ENCODE measurements at places on chromosomes 3 and 15. TPM values are rescaled to one million over a fixed set of nuclear protein-coding genes. Genes with fewer than 3 reads are reported as not detected.
A peak's percentile ranks its signal among the peaks of the same experiment; 100 is the strongest.

DNA sequence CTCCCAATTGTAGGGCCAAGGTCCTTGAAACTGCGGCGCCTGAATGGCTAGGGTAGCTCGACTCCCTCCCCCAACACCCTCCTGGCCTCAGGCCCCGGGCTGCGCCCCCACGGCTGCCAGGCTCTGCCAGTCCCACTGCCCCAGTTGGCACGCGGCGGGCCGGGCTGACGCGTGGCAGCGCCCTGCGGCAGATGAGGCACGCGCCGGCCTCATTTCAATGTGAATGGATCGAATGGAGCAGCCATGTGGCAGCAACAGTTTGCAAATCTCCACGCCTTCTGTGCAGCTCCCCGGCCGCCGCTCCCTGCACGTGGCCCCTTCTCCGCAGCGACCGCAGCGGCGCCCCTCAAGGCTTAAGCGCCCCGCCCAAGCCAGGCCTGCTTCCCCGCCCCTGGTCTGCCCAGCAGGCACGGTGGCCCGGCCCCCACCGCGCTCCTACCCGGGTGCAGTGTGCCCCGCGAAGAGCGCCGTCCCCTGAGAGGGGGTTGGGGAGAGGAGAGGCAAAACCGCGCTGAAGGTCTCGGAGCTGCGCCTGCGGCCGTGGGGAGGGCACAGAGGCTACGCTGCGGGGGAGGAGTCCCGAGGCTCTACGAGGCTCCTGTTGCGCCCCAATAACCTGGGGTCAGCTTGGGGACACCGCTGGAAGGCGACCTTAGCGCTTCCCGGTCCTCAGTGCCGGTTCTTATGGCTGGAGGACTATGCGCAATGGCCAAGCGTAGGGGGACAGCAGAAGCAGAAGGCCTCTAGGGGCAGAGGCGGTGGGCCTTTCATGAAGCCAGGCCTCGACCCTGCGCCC is 3.1 kb upstream of the DLL4 start:
- no peak for DNase-seq

GRCh38 chr3:149529099-149529498 is 54.6 kb downstream of the TM4SF4 start:
- DNase-seq: no peak

The TMEM108 gene
- total RNA-seq: 0.84 TPM

- DNase-seq: no peak
These were observed 96.9 kb downstream of the LINGO1 start for GRCh38 chr15:77535845-77536244.

DNA sequence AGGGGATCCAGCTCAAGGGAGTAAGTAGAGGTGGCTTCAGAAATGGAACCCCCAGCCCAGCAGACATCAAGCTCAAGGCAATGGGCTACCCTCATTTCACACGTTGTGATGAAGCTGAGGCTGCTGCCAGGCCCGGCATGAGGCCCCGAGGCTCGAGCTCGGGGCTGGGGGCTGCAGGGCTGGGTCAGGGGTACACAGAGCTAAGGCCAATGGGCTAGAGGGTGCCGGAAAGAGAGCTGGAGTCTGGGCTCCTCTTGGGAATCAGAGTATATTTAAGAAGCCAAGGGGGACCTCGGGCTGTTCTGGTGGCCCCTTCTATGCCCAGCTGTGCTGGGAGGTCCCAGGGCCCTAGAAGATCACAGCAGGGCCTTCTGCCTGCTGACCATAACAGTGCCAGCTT is 7.4 kb downstream of the PRSS50 start:
- DNase-seq: peak; percentile 59

All from lower leg skin (tissue), 4 donors.